ENCODE measurements at places on chromosomes 6 and 20.

DNA sequence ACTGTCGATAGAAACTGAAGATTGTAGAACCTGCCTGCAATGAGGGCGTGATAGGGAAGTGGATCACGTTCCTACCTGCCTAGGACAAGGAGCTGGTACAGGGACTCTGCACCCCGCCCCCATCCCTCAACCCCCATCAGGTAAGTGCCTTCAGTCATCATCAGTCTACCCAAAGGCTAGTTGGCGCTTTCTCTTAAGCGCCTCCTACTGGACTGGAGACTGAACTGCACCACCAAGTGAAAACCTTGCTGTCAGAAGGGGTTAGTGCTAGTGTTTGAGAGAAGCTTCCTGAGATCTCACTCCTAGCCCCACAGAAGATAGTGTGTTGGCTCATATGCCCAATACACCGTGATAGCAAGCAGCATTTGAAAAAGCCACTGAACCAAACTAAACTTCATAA, 706.5 kb upstream of the MAN1A1 start:
- DNase-seq, result no peak

GRCh38 chr6:106546691-106547414, 82.4 kb downstream of the RTN4IP1 start:
- DNase-seq, result no peak

GRCh38 chr6:111718326-111718725, 112.6 kb upstream of the TRAF3IP2 start:
- no peak for DNase-seq

GRCh38 chr6:79719248-79719960, 88.3 kb downstream of the SH3BGRL2 start:
- no peak for DNase-seq

DNA sequence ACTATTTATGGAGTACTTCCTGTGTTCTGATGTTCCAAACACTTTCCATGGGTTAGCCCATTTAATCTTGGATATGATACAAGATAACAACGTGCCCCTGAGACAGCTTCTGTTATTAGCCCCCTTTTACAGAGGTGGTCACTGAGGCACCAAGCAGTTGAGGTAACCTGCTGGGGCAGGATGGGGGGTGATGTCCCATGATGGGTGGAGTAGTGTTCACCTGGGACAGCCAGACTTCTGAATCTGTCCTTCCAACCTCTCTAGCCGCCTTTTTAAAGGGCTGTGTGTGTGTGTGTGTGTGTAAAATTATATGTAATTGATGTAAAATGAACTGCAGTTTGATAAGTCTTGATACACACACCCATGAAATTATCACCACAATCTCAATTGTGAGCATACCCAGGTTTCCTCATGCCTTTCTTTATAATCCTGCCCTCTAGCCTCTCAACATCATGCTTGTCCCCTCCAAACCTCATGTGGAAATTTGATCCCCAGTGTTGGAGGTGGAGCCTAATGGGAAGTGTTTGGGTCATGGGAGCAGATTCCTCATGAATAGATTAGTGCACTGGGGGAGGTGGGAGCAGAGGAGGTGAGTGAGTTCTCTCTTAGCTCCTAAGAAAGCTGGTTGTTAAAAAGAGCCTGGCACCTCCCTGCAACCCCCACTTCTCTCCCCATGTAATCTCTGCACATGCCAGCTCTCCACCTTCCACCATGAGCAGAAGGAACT, 39.2 kb downstream of the PLAGL2 start:
- DNase-seq, result peak; percentile 27

- no peak for DNase-seq
Measured at GRCh38 chr20:7113577-7114466, 346.3 kb downstream of the BMP2 start.

DNA sequence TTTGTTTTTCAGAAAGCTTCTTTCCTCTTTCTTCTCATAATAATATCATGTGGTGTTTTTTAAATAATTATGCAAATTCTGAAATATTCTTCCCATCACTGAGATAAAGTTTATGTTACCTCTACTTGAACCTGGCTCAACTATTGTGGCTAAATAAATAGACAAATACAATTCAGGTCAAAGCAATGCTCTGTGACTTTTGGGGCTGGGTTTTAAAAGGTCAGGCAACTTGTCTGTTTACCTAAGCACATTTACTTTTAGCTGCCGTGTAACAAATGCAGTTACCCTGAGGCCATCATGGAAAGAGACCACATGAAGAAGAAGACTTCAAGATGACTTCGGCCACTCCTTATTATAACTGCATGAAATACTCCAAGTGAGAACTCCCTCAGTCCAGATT, 33.7 kb upstream of the MEI4 start:
- no peak for DNase-seq
